Fibroblast of mammary gland (primary cell): ENCODE measurements at places on chromosomes 11 and 22.
A peak's percentile ranks its signal among the peaks of the same experiment; 100 is the strongest.

GRCh38 chr11:44018829-44019228 is 29.0 kb upstream of the ACCSL start:
- DNase-seq = no peak

GRCh38 chr11:81484196-81484595 is 1249.5 kb downstream of the FAM181B start:
- no peak for DNase-seq

GRCh38 chr11:8243458-8243857 is 20.2 kb downstream of the LMO1 start:
- no peak for DNase-seq

GRCh38 chr22:19974268-19974861 is 32.7 kb upstream of the TXNRD2 start:
- peak; percentile 43 for DNase-seq

- DNase-seq = no peak
Measured at GRCh38 chr11:64021757-64022093, 14.0 kb upstream of the FLRT1 start.

GRCh38 chr22:32818446-32819115 is 17.1 kb downstream of the TIMP3 start:
- no peak for DNase-seq

DNA sequence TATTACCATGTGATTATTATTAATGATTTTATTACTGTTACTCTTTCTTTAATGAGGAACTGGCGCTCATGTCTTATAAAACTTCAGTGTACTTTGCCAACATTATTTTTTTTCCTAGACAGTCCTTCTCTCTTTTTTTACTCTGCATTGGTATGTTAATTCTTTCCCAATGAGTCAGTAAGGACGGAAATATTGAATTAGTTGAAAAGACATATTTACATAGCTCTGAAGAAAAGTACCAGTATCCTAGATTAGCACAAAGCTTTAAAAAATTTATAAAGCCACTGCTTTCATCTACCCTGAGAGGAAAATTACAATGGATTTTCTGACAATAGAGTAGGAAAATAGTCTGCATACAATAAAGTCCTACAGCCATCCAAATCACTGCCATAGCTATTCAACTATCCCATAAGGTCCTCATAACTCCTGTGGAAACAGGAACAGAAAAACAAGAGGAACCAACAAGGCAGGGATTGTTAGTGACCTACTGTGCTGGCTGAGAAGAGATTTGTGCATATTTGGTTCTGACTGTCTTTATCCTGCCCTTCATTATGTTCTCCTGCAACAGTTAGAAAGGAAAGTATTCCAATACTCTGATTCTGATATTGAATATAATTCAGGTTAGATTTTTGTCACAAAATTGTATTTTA is 314.4 kb downstream of the AASDHPPT start:
- peak; percentile 44 for DNase-seq

DNA sequence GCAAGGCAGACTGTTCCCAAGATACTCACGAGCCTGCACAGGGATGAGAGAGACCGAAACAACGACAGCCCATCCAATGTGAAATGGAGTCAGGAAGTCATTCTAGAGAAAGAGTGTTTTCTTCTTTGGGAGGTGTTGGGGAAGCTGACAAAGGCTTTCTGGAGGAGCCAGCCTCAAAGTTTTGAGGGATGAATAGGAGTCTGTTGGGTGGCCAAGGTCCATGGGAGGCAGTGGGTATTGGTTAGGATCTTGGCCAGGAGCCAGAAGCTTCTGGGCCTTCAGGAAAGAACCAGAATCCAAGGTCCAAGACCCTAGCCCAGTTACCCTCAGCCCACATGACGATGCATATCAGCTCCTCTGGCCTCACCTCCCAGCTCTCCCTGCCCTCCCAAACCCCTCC is 59.9 kb upstream of the SHISAL1 start:
- DNase-seq = no peak

DNA sequence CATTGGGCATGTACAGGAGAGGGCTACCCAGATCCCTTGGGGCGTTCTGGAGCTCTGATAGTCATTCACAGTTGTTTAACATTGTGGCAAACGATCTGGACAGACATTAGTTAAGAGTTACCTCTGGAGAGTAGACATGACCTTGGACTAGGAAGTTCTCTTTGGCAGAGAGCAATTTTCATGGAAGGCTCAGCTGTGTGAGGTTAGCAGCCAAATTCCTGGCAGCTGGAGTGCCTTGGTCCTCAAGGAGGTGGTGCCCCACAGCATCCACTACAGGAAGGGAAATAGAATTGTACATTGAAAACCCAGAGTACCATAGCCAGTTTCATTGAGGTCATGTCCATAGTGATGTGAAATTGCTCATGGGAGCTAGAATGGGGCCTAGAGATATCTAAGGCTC is 82.8 kb downstream of the BLID start:
- no peak for DNase-seq

- DNase-seq = no peak
Measured at GRCh38 chr11:68312117-68312779, at the start of gene LRP5. Gene LRP5 (plus strand): TSS chr11:68312591. CDS start chr11:68312715, 124 bp downstream.

GRCh38 chr11:30281476-30282288 is 41.2 kb upstream of the ARL14EP start:
- DNase-seq = no peak

GRCh38 chr22:16783453-16783852 is 41.8 kb downstream of the XKR3 start:
- no peak for DNase-seq

DNA sequence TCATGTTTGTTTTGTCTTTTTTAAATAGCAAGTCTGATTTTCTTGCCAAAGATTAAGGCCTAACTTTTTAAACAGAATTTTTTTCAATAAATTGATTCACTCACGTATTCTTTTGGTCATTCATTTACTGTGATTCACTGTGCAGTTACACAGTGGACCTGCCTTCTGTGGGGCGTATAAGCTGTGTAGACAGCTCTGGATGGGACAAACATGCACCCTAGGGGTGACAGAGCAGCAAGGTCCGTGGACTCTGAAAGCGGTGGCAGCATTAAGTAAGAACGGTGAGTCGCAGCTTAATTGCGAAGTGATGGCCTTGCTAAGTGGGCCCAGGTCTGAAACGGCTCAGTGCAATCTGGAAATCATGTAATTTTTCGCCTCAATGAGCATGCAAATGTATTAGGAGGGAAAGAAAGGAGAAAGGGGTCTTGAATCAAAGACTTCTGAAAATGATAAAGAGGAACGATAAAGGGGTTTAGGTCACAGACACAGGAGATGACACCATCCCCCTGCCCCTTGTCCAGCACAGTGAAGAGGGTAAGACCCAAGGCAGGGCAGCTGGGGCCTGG is 113.1 kb downstream of the SPATA19 start:
- no peak for DNase-seq
